ENCODE measurements at places on chromosomes 3 and 15.

- no peak for DNase-seq
These were observed 12.3 kb upstream of the CORO2B start for GRCh38 chr15:68566377-68566954.

DNA sequence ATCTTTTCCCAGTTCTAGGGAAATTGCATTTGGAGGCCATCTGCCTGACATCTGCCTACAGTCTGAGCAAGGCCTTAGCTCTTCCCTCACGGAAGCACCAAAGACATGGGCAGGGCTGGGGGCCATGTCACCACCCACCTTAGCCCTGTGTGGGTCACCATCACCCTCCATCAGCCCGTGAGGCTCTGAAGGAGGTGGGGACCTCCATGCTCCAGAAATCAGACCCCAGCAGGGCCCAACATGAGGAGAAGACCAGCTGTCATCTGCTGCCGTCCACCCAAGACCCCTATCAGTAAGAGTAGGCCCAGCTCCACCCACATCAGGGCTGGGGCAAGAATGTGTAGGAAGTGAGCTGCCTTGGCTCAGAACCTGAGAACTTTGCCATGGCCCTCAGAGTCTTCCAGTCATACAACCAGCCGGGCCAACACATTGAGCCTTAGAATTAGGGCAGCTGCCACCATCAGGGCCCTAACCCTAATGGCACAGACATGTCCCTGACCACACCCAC is 1.9 kb downstream of the TMIE start:
- no peak for DNase-seq

DNA sequence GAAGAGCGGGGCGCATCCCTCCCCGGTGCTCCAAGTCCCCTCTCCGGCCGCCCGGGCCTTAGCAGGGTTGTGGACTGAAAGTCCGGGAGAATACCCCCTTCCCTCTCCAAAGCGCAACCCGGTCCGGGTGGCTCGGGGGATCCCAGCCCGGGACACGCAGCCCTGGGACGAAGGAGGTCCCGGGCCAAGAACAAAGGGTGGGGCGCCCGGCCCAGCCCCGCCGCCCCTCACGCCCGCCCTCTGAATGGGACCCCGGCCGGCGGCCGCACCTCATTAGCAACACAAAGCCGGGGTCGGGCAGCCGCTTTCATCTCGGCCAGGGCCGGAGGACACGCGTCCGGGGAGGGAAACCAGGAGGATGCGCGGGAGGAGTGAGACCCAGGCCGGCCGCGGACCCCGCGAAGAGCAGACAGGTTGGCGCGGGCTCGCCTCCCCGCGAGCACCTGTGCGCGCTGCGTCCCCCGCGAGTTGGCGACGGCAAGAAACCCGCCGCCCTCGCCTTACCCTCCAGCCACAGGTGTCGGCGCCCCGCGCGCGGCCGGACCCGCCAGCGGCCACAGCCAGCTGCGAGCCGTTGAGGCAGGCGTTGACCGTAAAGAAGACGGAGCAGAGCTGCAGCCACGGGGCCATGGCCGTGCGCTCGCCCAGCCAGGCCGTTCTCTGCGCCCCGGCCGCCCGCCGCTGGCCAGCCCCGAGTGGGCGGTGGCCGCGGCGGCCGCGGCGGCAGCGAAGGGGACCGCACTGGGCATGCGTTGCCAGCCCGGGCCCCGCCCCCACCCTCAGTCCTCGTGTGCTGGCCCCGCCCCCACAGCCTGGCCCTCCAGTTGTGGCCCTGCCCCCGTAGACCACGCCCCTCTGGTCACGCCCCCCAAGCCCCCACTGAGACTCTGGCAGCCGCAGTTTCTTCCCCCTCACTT is at the start of gene IL17RD:
IL17RD (minus strand) TSS at position 697 of the 917 bp plus-strand sequence; CDS start at position 630, 67 bp downstream.
- DNase-seq: peak; percentile 54

- DNase-seq: no peak
These were observed 143.8 kb downstream of the STT3B start for GRCh38 chr3:31676556-31676955.

DNA sequence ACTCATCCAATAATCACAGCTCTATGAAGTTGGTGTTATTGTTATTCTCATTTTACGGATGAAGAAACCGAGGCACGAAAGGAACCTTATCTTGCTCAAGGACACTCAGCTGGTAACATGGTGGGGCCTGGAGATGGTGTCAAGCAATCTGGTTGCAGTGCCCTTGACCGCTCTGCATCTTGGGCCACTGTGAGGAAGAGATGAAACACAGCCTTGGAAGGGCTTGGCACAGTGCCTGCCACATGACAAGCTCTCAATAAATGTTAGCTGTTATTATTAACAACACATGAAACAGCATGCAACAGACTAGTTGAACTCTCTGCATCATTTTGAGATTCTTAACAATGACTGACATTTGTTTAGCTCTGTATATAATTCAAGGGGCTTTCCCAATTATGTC is 10.1 kb upstream of the ITGA11 start:
- no peak for DNase-seq

- DNase-seq: no peak
These were observed 8.9 kb downstream of the DNAJC19 start for GRCh38 chr3:180980611-180981010.

DNA sequence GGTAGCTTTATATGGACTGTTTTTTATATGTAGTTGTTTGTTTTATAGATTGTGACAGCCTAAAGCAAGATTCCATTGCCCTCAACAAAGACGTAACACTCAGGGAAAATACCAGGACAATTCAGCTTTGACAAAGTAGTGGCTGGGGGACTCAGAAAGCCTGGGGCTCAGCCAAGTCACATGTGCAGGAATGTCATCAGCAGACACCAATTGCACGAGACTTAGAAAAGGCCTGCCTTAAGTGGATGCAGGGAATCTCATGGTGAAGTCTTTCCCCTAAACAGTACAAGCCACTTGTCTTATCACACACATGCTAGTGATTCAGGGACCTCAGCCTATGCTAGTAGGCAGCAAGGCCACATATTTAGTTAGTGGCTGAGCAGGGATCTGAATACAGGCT is 381.8 kb upstream of the THBS1 start:
- DNase-seq: no peak

DNA sequence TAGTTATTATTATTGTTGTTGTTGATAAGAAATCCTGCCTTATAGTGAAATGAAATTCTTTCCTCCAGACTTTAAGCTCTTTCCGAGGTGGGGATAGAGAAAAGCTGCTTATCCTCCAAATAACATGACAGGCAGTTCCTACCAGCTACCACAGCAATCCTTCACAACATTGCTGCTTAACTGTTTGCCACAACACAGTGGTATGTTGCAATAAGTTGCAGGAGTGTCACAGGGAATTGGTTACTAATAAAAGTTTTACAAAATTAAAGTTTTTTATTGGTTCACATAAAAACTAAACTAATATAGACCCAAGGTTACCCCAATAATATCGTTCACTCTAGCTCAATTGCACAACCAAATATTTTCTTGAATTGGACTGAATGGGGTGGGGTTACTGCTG is 57.4 kb upstream of the ICE2 start:
- DNase-seq: no peak

- DNase-seq: no peak
These were observed 222.0 kb downstream of the P3H2 start for GRCh38 chr3:189898559-189899153.

- DNase-seq: no peak
These were observed 80.2 kb downstream of the MTHFS start for GRCh38 chr15:79816571-79816970.

- no peak for DNase-seq
These were observed 50.1 kb downstream of the LRTM1 start for GRCh38 chr3:54877730-54878129.

GRCh38 chr3:14125193-14126016 is 553 bp downstream of the TMEM43 start:
- DNase-seq: peak; percentile 60

DNA sequence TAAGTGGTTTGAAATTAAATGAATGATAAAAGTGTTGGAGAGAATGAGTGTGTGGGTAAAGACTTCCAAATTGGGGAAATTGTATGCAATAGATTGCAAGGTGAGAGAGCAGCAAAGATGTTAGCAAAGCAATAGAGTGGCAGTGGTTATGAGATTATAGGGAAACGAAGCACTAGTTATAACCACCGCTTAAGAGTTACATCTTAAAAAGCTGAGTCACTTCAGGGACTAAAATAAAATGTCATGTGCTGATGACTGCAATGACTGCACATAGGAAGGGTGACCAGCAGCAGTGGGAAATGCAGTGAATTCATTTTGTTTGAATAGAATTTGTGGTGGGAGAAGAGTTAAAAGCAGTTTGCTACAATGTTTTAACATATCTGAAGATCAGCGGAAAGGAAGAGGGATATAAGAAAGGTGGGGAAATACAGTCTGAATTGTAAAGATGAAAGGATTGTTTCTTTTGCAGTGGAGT is 127.3 kb downstream of the RAP2B start:
- DNase-seq: no peak

GRCh38 chr3:78605178-78605577 is 1162.6 kb downstream of the ROBO1 start:
- DNase-seq: no peak

GRCh38 chr3:134620476-134621115 is 30.2 kb downstream of the KY start:
- DNase-seq: no peak

GRCh38 chr3:45647148-45647619 is 42.0 kb upstream of the SACM1L start:
- DNase-seq: no peak

DNA sequence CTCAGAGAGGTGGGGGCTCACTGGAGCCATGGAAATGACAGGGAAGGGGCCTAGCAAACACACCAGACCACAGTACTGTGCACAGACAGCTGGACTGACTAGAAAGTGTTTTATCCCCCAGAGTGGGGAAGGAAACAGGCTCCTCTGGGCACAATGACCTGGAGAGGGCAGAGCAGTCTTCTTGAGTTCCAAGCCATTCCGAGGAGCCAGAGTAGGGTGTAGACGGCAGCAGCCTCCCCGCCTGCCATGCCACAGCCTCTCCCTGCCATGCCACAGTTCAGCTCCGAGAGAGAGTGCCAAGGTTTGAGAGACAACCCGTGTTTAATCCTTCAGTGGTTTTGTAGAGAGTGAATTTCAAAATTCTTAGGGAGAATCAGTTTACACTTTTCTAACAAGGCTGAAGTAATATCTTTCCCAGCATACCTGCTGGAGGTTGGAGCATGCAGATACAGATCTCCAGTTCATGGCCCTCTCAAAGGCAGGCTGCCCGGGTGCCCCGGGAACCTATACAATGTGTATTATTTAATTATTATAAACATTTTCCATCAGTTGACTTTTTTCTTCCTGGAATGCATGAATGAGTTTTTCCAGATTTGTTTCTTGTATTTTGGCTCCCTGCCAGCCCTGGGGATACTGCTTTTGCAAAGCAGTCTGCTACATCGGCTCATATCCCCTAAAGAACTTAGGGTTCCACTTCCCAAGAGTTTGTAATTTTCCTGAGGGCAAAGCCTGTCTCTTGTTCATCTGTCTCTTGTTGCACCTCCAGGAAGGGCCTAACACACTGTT is 3.2 kb downstream of the PODXL2 start:
- no peak for DNase-seq

GRCh38 chr3:141789281-141789680 is 26.1 kb downstream of the GRK7 start:
- no peak for DNase-seq

GRCh38 chr3:194475138-194475932 is 11.5 kb downstream of the ATP13A3 start:
- DNase-seq: no peak

- no peak for DNase-seq
These were observed 18.8 kb downstream of the TNIK start for GRCh38 chr3:171441381-171441780.

DNA sequence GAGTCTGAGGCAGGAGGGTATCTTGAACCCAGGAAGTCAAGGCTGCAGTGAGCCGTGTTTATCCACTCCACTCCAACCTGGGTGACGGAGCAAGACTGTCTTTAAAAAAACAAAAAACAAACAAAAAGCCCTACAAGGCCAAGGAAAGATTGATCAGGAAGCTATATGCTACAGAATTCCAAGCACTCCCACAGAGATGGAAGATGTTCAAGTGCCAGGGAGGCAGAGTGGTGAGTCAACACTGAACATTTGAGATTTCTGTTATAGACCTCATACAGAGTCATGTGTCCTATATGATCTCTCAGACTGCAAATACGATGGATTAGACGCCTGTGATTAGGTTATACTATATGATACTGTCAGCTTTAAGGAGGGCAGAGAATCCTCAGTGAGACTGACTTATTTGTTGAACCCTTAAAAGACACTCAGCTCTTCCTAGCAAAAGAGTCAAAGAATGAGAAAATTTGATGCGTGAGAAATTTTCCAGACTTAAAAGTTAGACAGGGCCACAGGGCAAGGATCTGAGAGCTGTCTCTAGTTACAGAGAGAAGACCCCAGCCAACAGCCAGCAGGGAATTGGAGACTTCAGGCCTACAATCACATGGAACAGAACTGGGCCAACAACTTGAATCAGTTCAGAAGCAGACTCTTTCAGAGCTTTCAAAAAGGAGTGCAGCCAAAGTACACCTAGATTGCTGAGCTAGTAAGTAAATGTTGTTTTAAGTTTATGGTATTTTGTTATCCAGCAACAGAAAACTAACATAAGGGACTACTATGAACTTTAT is 107.6 kb downstream of the PIK3CB start:
- DNase-seq: no peak

DNA sequence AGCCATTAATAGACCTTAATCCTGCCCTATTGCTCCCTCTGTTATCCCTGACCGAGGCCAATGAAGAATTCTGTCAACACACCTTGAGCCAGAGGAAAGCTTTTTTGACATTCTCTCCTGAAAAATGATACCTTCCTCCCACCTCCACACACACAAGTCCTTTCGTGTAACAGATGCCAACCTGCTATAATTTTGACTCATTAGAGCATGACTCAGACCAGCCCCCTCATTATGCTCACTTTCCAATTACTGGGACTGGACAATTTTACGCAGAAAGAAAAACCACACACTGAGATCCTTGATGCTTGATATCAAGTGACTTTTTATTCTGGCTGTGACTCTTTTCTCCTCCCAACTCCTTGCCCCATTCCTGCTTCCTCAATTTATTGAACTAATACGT is 50.9 kb downstream of the LSAMP start:
- DNase-seq: no peak

DNA sequence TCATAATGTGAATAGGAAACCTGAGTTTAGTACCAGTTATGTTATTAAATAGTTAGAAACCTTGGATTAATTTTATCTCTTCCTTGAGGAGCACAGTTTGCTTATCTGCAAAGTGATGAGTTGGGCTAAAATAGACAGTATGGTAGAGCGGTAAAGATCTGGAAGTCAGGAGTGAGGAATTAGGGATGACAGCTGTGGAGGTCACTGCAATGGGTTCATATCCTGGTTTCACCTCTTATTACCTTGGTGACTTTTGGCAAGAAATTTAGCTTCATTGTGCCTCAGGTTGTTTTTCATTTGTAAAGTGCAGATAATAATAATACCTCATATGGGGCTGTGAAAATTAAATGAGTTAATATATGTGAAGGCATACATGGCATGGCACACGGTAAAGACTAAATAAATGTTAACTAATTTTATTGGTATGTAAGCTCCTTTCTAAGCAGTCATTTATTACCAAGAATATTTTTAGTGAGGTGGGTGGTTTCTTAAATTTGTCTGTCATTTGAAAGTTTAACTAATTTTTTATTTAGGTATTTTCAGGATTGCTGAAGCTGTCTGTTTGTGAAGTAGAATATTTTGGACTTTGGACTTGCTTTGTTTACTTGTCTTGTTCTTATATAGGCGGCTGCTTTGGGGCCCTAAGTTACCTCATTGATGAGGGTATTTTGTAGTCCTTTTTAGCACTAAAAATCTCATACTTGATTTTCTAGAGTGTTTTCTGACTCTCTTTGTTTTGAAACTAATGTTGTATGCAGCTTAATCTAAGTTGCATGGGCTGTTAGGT is 41.8 kb downstream of the SLMAP start:
- DNase-seq: no peak

Data from stimulated activated CD4-positive, alpha-beta T cell treated with anti-CD3 and anti-CD28 coated beads, Interleukin-4, amount 100 ng/mL, for 48 hours (primary cell).